ENCODE measurements at places on chromosomes 7 and 10. TPM values are rescaled to one million over a fixed set of nuclear protein-coding genes. Genes with fewer than 3 reads are reported as not detected.

FAM53B gene
- 36.8 TPM for total RNA-seq

PLPP4 gene
- total RNA-seq, result not detected

TEX36 gene
- total RNA-seq, result not detected

DNA sequence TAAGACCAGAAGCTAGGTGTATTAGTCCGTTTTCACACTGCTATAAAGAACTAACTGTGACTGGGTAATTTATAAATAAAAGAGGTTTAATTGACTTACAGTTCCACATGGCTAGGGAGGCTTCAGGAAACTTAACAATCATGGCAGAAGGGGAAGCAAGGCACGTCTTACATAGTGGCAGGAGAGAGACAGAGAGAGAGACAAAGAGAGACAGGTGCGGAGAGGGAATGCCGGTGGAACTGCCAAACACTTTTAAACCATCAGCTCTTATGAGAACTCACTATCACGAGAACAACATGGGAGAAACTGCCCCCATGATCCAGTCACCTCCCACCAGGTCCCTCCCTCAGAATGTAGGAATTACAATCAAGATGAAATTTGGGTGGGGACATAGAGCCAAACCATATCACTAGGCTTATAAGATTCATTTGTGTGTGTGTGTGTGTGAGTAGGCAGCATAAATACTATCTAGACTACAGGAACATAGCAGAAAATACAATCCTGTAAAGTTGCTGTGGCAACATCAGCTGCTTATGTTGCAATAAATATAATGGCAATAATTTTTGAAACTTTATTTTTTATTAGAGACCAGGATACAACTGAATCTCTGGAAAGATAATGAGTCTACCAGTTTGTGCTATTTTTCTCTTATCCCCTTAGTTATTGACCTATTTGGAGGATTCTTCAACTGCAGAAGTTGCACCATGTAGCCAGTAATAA is 77.1 kb downstream of the NRF1 start:
- H3K27ac ChIP-seq, result no peak overlapping the region
- H3K4me1 ChIP-seq, result no peaks in the 10 kb centered on the region
- no peak overlapping the region for H3K4me3 ChIP-seq
- DNase-seq, result no peak

DNA sequence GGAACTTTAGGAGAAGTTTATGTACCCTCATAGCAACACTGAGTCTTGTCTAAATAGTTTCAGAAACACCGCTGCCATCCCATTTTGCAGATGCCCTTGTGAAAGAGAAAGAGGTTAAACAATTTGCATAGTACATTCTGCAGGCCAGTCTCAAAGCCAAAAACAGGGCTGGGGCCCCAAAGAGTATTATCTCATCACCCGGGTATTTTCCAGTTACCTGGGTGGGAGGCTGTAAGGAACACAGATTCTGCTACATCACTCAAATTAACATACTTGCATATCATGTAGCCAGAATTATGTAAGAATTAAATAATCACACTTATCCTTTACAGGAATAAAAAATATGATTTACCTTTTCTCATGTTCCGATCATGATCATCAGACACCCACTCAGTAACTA is 3.1 kb upstream of the FAM171A1 start:
- H3K4me3 ChIP-seq, result no peak overlapping the region
- peaks cover 12% of the 10 kb centered on the region for H3K27me3 ChIP-seq
- DNase-seq, result no peak

GRCh38 chr7:70634610-70635068 is 497.3 kb upstream of the GALNT17 start:
- peaks cover 14% of the 10 kb centered on the region for H3K27me3 ChIP-seq
- H3K4me3 ChIP-seq, result no peak overlapping the region
- H3K27ac ChIP-seq, result no peak overlapping the region

DNA sequence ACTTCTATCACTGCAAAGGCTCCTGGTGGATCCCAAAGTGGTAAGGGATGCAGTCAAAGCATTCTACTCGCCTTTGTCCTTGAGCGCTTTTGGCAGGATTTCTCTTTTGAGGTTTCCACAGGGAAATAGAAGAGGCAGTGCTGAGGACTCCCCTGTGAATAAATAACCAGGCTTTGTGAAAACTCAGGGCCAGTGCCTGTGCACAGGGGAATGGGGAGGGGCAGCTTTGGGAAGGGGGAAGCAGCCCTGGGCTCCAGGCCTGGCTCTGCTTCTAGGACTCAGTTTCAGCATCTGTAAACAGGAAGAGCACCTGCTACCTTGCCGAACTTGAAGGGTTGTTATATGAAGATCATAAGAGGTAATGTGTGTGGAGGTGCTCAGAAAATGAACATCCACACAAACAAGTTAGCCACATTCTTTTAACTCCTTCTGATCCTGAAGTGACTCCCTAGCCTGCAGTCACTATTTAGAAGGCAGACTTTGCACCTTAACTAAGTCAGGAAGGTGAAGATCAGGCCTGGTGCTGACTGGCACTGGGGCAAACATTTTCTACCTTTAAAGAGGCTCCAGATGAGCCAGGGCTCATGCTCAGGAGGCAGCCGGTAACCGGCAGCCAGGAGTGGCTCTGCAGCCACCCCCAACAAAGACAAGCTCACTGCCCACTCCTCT is 22.5 kb upstream of the MMP21 start:
- DNase-seq, result no peak
- no peak overlapping the region for H3K4me3 ChIP-seq
- H3K27me3 ChIP-seq, result no peaks in the 10 kb centered on the region
- H3K27ac ChIP-seq, result no peak overlapping the region

DNA sequence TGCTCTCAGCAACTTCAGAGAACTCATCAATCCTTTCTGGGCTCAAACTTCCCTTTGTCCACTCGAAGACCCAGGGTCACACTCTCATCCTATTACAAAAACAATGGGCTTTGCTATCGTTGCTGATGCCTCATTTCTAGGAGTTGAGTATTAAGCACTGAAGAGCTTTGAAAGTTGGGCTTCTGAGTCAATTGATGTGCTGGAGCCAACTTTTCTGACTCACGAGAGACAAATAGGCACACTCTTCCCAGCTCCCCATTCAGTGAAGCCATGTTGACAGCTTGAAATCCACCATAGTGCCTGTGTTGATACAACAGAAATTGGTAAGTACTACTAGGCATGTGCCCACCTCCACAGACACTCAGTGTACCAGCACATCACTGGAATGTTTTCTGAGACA is 97.5 kb upstream of the PRSS58 start:
- H3K36me3 ChIP-seq, result no peaks in the 10 kb centered on the region
- H3K27me3 ChIP-seq, result peaks cover 16% of the 10 kb centered on the region
- peaks cover 2% of the 10 kb centered on the region for H3K4me1 ChIP-seq

DNA sequence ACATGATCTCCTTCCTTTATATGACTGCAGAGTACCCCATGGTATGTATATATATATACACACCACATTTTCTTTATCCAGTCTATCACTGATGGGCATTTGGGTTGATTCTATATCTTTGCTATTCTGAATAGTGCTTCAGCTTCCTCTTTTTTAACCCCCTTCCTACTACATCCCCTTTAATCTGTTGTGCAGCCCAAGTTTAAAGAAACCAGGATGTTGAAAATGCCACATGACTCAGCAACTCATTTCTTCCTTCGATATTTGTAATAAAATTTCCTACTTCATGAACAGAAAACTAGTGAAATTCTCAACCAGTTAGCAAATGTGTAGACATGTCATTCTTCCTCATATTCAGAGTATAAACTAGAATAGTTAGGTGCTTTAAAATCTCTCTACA is 1245.7 kb upstream of the SORCS1 start:
- no peaks in the 10 kb centered on the region for H3K27me3 ChIP-seq
- no peak overlapping the region for H3K4me3 ChIP-seq
- no peak for DNase-seq
- peaks cover 5% of the 10 kb centered on the region for H3K4me1 ChIP-seq
- no peak overlapping the region for H3K27ac ChIP-seq

- H3K4me3 ChIP-seq, result no peak overlapping the region
- no peaks in the 10 kb centered on the region for H3K4me1 ChIP-seq
- no peaks in the 10 kb centered on the region for H3K27me3 ChIP-seq
- no peaks in the 10 kb centered on the region for H3K36me3 ChIP-seq
- DNase-seq, result no peak
These were observed 66.0 kb upstream of the FHIP2A start for GRCh38 chr10:114755537-114755936.

Data from progenitor cell of endocrine pancreas (in vitro differentiated cells).